Right kidney (tissue), 9 donors: ENCODE measurements at places on chromosomes 5 and 9.

DNA sequence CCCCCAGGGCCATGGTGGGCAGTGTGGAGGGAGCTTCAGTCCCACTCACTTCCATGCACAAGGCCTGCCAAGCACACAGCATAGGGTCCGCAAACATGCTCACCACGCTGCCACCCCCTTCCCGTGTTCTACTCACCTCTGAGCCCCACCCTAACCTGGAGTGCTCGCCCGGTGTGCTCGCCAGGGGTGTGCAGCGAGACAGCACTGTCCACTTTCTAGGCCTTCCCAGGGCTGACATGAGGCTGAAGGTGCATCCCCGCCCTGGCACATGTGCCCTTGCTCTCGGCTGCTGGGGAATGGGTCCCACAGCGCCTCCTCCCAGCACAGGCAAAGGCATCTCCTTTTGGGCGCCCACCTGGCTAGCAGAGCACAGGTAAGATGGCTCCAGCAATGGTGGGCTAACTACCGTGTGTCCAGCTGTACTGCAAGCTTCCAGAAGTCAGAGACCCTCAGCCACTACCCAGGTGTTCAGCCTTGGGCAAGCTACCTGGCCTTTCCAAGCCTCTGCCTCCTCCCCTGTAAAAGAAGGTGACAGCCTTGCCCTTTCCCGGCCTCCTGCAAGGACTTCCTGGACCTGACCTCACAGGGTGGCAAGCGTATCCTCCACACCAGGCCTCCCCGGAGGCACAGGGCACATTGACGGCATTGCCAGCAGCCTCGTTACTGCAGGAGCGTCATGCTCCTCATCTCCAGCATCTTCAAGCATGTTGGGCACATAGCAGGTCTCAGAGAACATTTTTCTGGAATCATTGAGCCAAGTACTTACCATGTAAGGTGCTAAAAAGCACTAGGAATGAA, 4.2 kb upstream of the SEC16A start:
- DNase-seq, result no peak

DNA sequence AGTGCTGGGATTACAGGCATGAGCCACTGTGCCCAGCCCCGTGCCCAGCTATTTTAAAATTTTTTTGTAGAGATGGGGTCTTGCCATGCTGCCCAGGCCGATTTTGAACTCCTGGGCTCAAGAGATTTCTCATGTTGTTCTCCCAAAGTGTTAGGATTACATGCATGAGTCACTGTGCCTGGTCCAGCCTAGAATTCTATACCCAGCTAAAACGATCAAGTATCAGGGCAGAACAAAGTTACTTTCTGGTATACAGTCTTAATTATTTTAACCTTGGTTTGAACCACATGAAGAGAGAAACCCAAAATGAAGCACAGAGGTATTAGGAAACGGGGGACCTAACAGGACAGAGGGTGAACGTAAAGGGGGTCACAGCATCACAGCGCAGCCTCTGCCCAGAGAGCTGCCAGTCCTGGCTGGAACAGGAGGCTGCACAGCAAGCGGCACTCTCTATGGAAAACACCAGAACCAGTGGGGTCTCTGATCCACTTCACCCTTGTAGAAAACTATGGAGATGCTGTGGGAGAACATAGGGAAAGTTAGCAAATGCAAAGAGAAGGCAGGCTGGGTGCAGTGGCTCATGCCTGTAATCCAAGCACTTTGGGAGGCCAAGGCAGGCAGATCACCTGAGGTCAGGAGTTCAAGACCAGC, 10.2 kb downstream of the SQSTM1 start:
- no peak for DNase-seq

- no peak for DNase-seq
Measured at GRCh38 chr5:126794157-126794828, 17.4 kb downstream of the LMNB1 start.

DNA sequence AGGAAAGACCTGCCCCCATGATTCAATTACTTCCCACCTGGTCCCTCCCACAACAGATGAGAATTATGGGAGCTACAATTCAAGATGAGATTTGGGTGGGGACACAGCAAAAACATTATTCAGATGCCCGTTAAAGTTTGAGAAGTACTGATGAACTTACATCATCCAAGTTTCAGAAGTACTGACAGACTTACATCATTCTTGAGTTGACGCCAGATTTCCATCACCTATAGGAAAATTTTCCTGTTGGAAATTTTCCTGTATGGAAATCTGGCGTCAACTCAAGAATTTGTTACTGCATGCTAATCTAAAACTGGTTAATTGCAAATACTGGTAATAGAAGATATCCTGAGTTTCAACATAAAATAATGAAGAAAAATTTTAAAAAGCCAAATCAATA, 975.9 kb downstream of the MAT2B start:
- no peak for DNase-seq

DNA sequence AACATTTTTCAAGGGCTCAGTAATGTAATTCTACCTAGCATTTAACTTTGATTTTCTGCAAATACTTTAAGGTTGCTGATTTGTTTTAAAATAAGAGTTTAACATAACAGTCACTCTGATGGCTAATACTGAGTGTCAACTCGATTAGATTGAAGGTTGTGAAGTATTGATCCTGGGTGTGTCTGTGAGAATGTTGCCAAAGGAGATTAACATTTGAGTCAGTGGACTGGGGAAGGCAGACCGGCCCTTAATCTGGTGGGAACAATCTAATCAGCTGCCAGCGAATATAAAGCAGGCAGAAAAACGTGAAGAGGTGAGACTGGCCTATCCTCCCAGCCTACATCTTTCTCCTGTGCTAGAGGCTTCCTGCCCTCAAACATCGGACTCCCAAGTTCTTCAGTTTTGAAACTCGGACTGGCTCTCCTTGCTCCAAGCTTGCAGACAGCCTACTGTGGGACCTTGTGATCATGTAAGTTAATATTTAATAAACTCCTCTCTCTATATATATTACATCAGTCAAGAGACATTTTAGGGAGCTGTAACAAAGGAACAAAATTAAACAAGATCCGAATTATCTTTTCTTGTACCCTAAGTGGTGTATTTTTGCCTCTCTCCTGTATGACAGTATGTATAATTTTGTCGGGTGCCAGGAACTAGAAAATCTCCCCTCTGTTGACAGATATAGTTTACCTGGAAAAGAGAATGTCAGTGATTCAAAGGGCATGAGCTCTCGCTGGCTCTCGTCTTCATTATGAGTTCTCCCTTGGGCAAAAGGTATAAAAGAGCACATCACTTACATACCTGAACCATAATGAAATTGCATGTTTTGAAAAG, 576.1 kb downstream of the LRRC70 start:
- no peak for DNase-seq

DNA sequence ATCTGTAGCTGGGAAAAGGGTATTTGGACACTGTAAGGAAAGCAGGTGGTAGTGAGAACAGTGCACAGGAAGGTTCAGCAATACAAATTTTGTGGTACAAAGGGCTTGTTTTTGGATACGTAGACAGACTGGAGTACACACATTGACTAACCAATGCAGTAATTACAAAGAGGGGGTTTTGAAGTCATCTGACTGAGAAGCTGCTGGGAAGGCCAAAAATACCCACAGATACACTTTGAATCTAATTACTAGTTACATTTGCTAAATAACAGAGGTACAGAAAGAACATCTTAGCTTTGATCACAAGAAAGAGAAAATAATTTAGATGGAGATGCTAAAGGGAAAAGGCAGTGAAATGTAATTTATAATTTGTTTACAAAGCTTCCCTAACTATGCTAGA, 45.9 kb downstream of the PKD2L2 start:
- no peak for DNase-seq

GRCh38 chr5:116766470-116766947, 191.9 kb upstream of the SEMA6A start:
- no peak for DNase-seq

GRCh38 chr5:120546922-120547321, 82.8 kb downstream of the PRR16 start:
- no peak for DNase-seq

DNA sequence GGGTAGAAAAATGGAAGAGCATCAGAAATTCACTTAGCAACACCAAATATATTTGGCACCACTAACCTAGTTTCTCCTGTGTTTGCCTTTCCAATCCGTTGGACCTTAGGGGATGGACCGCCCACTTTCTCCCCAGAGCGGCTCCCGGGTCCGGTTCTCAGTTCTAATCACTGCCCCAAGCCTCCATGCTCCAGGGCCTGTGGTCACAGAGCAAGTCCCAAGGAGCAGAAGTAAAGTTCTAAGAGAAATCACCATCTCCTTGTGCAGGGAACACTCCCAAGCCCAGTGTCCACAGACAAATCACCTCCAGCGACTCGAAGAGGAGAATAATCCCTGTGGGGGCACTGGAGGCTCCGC, 728 bp upstream of the SLC1A1 start:
- DNase-seq, result no peak

- no peak for DNase-seq
Measured at GRCh38 chr9:73845539-73845938, 651.6 kb upstream of the RORB start.

GRCh38 chr9:27189426-27189825, 80.4 kb downstream of the TEK start:
- no peak for DNase-seq

- no peak for DNase-seq
Measured at GRCh38 chr9:80305136-80305535, 733.4 kb downstream of the TLE4 start.

- no peak for DNase-seq
Measured at GRCh38 chr5:107100121-107100520, 570.6 kb downstream of the EFNA5 start.

DNA sequence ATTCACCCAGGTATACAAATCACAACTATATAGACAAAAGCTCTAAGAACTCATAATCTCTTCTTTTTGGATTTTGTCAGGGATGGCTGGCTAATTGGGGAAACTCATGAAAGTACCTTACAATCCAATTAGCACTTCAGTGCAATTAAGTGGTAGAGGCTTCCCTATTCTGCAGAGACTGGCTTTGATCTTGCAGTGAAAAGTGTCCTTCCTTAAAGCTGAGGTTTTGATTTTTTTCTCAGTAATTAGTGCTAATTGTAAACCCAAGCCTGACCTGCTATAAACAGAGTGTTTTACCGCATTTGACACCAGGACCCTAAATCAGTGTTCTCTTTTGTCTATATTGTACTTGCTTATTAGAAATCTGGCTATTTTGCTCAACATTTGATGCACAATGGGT, 294.0 kb upstream of the EFNA5 start:
- DNase-seq, result no peak

DNA sequence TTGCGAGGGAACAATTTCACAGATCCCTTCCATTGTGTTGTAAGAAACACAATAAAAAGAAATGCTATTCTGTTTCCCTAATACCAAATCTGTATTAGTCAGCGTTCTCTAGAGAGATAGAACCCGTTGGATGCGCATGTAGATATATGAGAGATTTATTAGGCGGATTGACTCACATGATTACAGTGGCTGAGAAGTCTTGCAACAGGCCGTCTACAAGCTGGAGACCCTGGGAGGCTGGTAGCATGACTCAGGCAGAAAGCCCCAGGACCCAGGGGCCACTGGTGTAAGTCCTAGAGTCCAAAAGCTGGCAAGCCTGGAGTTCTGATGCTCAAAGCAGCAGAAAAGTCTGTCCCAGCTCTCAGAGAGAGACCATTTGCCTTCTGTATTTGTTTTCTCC, 18.4 kb upstream of the IL17B start:
- no peak for DNase-seq

DNA sequence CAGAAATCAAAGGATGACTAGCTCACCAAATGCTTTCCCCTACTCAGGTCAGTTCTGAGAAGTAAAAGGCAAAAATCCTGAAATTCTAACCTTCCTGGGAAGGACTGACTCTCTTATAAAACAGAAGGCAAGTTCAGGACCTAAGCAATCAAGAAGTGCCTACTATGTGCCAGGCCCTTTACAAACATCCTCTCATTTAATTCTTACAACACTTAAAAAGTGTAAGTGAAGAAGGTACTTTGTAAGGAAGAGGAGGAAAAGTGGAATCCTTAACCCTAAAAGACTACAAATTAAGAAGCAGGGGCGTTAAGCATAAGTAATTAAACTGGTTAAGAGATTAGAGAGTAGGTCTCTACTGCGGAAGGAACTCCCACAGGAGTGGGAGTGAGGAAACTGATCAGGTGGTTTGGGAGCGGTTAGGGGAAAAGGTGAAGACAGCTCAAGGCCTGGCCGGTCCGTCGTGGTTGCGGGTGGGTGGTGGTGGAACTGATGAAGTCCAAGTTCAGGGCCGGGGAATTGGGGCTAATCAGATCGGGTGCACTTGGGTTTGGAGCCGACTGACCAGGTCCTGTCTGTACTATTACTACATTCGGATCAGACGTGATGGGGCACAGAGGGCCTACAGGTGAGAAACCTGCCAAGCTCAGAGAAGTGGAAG, 839 bp downstream of the MED27 start:
- DNase-seq, result no peak

DNA sequence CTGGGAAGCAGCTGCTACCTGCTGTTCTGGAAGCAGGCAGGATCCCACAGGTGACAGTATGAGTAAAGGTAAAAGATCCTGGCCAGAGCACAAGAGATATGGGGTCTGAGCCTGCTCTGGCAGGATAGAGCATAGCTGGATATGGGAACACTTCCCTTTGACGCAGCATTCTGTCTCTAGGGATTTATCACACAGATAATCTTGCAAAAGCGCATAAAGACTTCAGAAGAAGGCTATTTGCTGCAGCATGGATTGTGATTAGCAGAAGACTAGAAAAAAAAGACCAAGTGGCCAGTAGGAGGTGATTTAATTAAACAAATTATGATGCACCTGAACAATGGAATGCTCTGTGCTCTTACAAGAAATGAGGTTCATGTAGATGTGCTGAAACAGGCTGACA, 52.4 kb upstream of the PWWP2A start:
- no peak for DNase-seq

- DNase-seq, result no peak
Measured at GRCh38 chr9:109171926-109172325, 4.9 kb upstream of the FRRS1L start.

GRCh38 chr5:107948377-107948776, 277.6 kb upstream of the EFNA5 start:
- DNase-seq, result no peak

DNA sequence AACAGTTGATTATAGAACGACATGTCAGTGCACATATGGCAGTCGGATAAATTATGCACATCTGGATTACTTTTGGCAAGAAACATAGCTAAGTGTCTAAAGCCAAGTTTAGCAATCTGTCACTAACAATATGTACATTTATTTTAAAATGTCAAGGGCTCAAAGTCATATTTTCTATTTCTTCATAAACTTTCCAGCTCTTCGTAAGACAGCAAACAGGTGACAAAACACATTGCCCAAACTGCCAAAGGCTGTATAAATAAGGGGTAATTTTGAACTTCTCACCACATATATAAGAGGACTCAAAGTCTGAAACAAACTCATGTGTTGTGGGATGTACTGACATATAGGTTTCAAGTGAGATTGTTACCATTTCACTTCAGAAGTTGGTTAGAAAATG, 237.2 kb downstream of the ARL15 start:
- no peak for DNase-seq

DNA sequence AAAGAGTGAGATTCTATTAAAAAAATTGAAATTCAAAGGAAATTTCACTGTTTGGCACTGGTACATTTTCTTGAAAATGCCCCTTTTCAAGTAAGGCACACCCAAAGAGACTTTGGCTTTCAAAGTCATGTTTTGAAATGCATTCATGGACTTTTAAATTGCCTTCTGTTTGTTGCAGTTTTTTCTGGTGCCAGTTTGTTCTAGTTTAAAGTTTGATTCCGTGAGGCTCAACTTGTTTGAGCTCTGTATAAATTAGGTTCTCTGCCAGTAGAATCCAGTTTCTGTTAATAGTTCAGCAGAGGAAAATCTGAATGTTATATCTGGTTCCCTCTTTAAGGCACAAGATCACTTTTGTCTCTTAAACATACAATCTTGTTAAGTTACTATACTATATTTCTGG, 16.4 kb downstream of the ATP6V0E1 start:
- DNase-seq, result no peak
